ENCODE measurements at places on chromosomes 3 and 15.

GRCh38 chr15:98442379-98442833 is 205.9 kb upstream of the IGF1R start:
- peak; percentile 79 for DNase-seq

DNA sequence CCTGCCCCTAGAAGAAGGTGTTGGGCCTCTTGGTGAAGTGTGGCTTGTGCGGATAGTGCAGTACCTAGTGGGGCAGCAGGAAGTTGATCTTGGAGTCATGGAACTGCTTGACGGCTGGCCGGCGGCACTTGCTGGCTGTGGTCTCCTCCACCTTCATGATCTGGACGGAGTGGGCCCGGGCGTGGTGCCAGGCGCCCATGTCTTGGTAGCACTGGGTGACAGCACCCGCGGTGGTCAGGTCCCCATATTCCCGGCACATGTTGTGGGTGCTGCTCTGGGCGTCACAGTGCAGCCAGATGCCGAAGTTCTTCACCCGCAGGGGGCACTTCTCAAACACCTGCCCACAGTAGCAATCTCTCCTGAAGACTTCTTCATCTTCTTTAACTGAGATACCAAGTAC is 30.7 kb downstream of the EXOG start:
- DNase-seq: no peak

DNA sequence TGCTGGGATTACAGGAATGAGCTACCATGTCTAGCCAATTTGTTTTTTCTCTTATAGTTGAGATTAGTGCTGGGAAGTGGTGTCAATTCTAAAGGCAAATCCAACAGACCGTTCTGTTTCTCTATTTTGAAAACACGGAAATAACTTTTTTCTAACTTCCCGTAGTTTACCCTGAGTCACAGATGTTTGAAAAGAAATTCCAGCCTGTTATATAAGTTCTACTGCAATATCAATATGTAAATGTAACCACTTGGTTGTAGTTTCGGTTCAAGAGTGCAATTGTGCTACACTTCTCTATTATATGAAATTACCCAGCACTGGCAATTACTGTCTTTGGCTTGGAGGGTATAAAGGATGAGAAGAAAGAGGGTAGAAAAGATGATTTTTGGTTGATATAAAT is 22.3 kb upstream of the GNB4 start:
- no peak for DNase-seq

GRCh38 chr3:158712443-158712842 is 19.8 kb downstream of the RARRES1 start:
- no peak for DNase-seq

DNA sequence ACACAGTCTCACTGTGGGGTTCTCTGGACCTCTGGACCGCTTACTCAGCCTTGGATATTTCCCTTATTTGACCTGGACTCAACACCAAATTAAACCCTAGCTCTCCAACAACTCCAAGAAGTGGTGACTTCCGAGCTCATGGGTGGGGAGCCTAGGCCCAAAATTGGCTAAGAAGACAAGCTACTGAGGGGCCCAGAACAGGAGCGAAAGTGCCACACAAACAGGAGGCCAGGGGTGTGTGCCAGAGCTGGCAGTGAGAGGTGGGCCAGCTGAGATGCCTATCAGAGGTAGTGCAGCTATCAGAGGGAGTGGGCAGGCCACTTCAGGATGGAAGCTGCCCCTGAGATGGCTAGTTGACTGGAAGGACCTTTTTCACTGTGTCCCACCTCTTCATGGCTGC is 151.1 kb upstream of the PRR20G start:
- no peak for DNase-seq

GRCh38 chr3:64332459-64333350 is 107.4 kb upstream of the PRICKLE2 start:
- DNase-seq: no peak

DNA sequence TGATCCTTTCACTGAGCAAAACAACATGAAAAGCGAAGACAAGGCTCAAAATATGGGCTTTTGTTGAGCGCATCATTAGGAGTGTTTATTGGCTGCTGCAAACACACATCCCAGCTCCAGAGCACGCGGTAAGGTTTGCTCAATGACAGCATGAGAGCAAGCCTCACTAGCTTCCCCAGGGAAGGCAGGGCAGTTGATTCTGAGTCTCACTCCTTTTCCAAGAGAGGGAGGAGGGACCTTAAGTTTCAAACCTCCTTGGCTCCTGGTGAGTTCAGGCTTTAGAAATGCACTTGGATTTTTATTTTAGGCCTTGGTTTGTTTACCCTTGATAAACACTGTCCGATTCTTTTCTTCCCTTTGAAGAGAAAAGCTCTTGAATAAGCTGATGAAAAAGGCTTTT is 69.1 kb upstream of the CACNA2D3 start:
- no peak for DNase-seq

DNA sequence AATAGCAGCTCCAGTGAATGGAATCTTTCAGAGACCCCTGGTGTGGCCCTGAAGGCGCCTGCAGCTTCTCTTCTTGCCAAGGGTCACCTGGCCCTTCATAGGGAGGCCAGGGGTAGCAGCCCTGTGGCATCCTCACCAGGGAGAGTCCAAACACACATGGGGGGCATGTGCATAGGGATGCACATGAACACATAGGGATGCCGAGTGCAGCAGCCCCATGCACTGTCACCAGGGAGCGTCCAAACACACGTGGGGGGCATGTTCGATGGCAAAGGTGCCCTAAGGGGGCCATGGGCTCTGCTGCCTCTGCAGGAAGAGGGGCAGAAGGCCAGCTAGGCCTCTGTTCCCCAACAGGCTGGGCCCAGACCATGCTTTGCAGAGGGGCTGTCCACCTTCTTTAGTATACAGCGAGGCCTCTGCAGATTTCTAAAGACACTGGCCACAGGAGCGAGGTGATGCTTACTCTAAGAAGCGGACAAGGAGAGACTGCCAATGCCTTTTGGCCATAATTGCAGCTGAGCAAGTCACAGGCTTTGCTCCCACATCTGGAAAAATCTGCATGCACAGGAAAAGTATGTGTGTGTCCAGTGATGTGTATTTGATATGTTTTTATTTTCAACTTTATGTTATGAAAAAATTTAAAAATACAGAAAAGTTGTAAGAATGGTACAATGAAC is 21.0 kb downstream of the ANAPC13 start:
- no peak for DNase-seq

- no peak for DNase-seq
Measured at GRCh38 chr15:53108319-53108718, 318.2 kb upstream of the ONECUT1 start.
